ENCODE measurements at places on chromosomes 6 and 20. TPM values are rescaled to one million over a fixed set of nuclear protein-coding genes. Genes with fewer than 3 reads are reported as not detected.
A peak's percentile ranks its signal among the peaks of the same experiment; 100 is the strongest.

DNA sequence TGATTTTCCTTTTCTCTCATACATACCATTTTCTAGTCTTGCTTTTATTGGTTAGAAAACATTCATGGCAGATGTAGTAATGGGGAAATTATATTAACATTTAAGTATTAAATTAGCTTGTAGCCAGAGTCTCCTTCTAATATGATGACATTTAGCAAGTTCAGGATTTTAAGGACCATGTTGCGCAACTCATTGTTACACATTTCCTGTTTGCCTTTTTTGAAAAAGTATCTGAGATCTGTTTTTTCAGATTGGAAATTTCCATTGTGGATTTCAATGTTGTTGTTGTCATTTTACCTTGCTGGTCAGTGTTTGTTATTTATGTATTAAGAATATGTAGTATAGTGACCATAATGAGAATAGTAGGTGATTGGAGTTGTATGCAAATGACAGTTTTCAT, 38.7 kb downstream of the CDKAL1 start:
- no peak for DNase-seq
- peaks cover 14% of the 10 kb centered on the region for H3K4me1 ChIP-seq
- H3K27ac ChIP-seq = no peak overlapping the region
- H3K4me3 ChIP-seq = no peak overlapping the region
- H3K27me3 ChIP-seq = no peaks in the 10 kb centered on the region

GRCh38 chr6:169816054-169816453, 64.6 kb downstream of the ERMARD start:
- H3K4me3 ChIP-seq = no peak overlapping the region
- H3K27me3 ChIP-seq = no peaks in the 10 kb centered on the region

DNA sequence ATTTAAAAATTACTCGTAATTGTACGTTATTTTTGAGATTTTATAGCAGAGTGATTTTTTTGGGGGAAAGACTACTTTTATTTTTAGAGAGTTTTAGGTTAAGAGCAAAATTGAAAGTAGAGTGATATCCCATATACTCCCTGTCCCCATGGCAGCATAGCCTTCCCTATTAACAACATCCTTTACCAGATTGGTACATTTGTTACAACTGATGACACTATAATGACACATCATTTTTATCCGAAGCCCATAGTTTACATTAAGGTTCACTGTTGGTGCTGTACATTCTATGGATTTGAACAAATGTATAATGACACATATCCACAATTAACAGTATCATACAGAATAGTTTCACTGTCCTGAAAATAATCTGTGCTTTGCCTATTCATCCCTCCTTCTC, 1126.4 kb upstream of the CITED2 start:
- H3K27ac ChIP-seq = no peak overlapping the region
- H3K4me3 ChIP-seq = no peak overlapping the region

GRCh38 chr6:1679031-1679687, 69.4 kb downstream of the FOXC1 start:
- no peaks in the 10 kb centered on the region for H3K36me3 ChIP-seq
- no peak for DNase-seq
- no peak overlapping the region for H3K4me3 ChIP-seq
- no peak overlapping the region for H3K27ac ChIP-seq

- H3K4me3 ChIP-seq = no peak overlapping the region
- no peaks in the 10 kb centered on the region for H3K4me1 ChIP-seq
- H3K27me3 ChIP-seq = no peaks in the 10 kb centered on the region
- H3K27ac ChIP-seq = no peak overlapping the region
Measured at GRCh38 chr6:12258591-12259075, 31.5 kb upstream of the EDN1 start.

- H3K27ac ChIP-seq = no peak overlapping the region
- no peak overlapping the region for H3K4me3 ChIP-seq
- no peaks in the 10 kb centered on the region for H3K27me3 ChIP-seq
- DNase-seq = no peak
Measured at GRCh38 chr6:20919677-20920385, 385.6 kb downstream of the CDKAL1 start.

DNA sequence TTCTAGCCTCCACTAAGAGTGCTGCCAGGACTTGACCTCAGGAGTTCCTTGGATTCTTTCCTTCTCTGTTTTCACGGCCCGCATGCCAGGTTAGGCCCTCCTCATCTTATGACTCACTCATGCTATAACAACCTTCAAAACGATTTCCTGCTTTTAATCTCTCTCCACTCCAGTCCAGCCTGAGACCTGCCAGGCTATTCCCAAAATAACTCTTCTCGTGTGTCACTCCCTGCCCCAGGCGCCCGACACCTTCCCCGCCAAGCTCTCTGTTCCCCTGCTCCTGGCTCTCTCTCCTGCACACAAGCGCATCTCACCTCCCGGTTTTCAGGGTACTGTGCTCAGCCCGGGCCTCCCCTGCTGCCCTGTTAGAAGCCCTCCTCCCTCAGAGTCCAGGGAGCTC, 64.1 kb upstream of the RPS6KA2 start:
- no peaks in the 10 kb centered on the region for H3K4me1 ChIP-seq
- no peak overlapping the region for H3K4me3 ChIP-seq
- peak; percentile 64 for DNase-seq
- H3K27ac ChIP-seq = no peak overlapping the region

The NRSN1 gene
- not detected for total RNA-seq

The STMND1 gene
- total RNA-seq = 2.6 TPM

The RNGTT gene
- total RNA-seq = 11.4 TPM
